ENCODE measurements at places on chromosomes 12 and 14. TPM values are rescaled to one million over a fixed set of nuclear protein-coding genes. Genes with fewer than 3 reads are reported as not detected.

DNA sequence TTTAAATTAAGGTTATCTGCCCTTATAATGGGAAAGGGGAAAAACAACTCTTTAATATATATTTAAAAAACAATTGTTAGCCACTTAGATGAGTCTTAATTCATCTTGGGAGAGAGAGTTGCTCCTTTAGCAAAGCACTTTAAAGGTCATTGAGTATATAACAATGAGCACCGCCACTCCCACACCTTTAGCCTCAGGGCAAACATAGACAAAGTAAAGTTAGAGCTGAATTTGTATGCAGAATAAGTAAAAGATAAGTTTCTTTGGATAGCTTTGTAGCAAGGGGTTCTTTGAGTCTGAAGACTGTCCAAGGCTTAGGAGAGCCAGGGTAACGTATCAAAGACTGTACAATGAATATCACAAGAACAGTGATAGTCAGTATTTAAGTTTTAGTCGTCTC, 728.8 kb upstream of the LMO3 start:
- ATAC-seq: no peak

- ATAC-seq: no peak
These were observed 240.6 kb downstream of the CPNE8 start for GRCh38 chr12:38664661-38665269.

- ATAC-seq: no peak
These were observed 1.6 kb upstream of the CDH24 start for GRCh38 chr14:23058654-23059504.

DNA sequence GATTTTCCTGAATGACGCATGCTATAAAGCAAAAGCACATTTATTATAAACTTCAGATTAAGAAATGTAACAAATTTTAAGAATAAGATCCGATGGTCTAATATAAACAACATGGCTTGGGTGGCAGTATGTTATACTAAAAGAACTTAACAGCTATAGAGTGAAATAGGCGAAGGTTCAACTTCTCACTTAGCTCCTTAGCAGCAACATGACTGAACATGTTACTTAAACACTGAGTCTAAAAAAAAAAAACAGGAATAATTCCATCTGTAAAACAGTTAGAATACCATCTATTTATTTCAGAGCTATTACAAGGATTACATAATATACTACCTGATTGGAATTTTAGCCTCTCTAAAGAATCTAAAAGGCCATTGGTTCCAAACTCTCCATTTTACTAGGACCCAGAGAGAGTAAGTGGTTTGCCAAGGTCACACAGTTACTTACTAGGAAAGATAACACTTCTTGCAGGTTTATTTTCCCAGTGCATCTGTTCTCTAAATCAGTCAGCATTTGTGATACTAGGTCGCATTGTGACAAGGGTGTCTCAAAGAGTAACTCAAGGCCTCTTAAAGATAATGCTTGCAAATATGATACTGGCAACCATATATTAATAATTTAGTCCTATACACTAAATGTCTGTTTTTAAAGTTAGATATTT, 14.8 kb downstream of the OSBPL8 start:
- no peak for ATAC-seq

DNA sequence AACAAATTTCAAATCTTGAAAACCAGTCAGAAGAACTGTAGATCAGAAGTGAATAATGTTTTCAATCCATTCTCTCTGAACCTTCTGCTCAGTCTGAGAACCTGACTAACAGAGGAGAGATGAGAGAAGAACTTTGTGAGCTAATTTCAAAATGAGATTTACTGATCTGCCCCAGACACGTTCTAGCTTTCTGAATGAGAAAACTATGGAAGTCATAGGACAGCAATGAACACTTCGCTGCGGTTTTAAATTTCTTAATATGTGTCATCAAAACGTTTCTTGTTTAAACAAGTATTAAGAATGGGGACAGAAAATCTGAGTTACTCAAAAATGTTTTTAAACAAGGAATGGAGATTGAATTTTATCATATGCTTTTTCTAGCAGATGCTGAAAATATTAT, 66.6 kb upstream of the FAR2 start:
- ATAC-seq: no peak

- ATAC-seq: no peak
These were observed 13.0 kb upstream of the DPF3 start for GRCh38 chr14:72906879-72907278.

- ATAC-seq: no peak
These were observed 813 bp downstream of the TWF1 start for GRCh38 chr12:43805149-43805859.

DNA sequence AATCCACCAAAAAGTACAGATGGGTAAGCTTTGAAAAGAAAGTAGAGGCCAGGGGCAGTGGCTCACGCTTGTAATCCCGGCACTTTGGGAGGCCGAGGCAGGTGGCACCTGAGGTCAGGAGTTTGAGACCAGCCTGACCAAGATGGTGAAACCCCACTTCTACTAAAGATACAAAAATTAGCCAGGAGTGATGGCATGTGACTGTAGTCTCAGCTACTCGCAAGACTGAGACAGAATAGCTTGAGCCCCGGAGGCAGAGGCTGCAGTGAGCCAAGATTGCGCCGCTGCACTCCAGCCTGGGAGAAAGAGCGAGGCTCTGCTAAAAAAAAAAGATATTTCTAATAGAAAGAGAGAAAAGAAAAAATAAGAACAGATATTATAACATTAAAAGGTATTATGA, 134.2 kb upstream of the SLCO1C1 start:
- ATAC-seq: no peak

GRCh38 chr14:55702511-55702910, 122.5 kb downstream of the KTN1 start:
- ATAC-seq: no peak

GRCh38 chr12:72315858-72316257, 43.7 kb downstream of the TRHDE start:
- no peak for ATAC-seq

DNA sequence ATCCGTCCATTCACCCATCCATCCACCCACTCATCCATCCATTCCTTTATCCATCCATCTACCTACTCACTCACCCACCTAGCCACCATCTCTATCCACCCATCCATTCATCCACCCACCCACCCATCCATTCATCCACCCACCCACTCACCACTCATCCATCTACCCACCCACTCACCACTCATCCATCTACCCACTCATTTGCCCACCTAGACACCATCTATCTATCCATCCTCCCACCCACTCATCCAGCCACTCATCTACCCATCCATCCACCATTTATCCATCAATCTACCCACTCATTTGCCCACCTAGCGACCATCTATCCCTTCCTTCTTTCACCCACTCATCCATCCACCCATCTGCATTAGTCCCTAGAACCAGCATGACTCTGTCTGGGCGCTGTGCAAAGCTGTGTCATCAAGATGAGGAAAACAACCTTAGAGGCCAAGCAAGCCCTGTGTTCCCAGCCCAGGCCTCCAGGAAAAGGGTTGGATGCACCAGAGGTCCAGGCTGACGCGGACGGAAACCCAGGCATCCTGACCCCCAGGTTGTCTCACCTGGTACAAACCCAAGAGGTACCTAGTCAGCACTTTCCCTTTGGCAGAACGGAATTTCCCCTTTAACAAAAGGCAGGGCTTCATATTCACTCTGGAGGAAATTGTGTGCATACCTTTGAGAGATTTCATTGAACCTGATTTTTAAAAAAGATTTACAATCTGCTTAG, 73.7 kb downstream of the NOC4L start:
- no peak for ATAC-seq

DNA sequence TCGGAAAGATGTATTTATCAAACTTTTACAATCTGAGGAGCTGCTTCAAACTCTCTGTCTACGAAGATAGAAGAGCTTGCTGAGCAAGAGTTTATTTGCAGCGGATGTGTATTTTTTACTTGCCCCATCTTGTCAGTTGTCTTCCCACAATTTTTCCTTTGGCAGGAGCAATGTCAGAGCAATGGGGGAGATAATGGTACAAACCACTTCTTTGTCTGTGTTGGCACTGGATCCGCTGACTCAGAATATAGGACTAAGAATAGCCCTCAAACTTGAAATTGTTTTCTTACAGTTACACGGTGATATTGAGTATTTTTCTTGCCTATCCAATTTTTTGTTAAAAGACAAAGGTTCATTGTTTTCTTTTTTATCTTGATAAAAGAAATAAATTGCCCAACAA, 27.6 kb downstream of the HELB start:
- ATAC-seq: no peak

- ATAC-seq: no peak
These were observed 1003.9 kb downstream of the FLRT2 start for GRCh38 chr14:86533834-86534233.

- no peak for ATAC-seq
These were observed 168.5 kb downstream of the PPM1H start for GRCh38 chr12:62766496-62766895.

GRCh38 chr12:132470397-132470796, 19.6 kb upstream of the FBRSL1 start:
- ATAC-seq: no peak

GRCh38 chr12:119682639-119683252, 14.8 kb downstream of the PRKAB1 start:
- no peak for ATAC-seq

DNA sequence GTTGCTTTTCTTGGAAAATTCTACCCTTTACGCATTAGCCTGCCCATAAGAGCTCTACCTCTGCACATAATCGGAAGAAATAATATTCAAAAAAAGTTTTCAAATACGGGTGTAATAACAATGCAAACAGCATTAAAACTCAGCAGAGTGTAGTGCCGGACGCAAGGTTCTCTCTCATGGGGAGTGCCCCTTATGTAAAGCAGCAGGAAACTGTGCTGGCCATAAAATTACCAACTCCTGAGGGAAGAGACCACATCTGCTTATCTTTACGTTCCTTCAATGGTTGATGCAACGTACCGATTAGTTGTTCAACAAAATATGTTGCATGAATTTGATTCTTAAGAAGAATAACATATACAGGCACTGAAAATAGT, 118.7 kb upstream of the TMCC3 start:
- ATAC-seq: no peak

- ATAC-seq: no peak
These were observed 23.1 kb downstream of the EEA1 start for GRCh38 chr12:92905811-92906554.

GRCh38 chr14:78178971-78179370, 8.8 kb downstream of the NRXN3 start:
- ATAC-seq: no peak

SLCO1A2 gene
- total RNA-seq: 0.04 TPM

TMEM63C gene
- total RNA-seq: 0.10 TPM

KRT74 gene
- total RNA-seq: not detected

RHNO1 gene
- 8.5 TPM for total RNA-seq

NYNRIN gene
- total RNA-seq: 19.9 TPM

FAM90A1 gene
- total RNA-seq: not detected

PLBD1 gene
- total RNA-seq: 2.5 TPM

KRT82 gene
- total RNA-seq: not detected

TPPP2 gene
- not detected for total RNA-seq

CD27 gene
- total RNA-seq: not detected

CKB gene
- 1,624 TPM for total RNA-seq

PLEKHA5 gene
- total RNA-seq: 67.3 TPM

DTX3 gene
- total RNA-seq: 34.6 TPM
